ENCODE measurements at places on chromosomes 2 and 18.

DNA sequence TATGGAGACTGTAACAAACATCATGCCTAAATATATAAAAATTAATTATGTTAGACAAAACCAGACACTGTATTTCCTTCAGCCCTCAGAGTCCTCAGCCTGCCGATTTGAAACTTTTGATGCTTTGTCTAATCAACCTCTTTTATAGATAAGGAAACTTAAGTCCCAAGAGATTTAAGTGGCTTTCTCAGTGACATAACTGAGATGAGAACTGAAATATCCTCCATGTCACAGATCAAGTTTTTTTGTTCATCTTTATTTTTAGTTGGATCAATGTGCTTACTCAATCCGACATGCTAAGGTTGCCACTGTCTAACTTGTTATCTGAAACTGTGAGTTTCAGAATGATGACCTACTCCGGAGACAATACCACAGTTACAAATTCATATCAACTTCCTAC lies 72.3 kb downstream of the BARD1 start:
- DNase-seq: no peak

DNA sequence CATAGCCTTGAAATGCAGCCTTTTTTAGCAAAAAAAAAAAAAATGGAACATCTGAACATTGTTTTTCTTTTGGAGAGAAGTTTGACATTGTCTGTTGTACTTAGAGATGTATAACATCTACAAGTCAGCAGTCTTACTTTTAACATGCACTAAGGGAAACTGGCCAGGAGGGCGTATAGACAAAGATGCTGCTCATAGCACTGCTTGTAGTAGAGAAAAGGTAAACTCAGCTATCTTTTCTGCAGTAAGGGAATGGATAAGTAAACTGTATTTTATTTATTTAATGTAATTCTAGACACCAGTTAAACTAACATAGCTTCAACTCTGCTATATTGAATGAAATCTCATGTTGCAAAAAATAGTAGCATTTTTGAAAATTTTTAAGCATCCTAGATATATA lies 489.6 kb downstream of the PTPRM start:
- DNase-seq: no peak

DNA sequence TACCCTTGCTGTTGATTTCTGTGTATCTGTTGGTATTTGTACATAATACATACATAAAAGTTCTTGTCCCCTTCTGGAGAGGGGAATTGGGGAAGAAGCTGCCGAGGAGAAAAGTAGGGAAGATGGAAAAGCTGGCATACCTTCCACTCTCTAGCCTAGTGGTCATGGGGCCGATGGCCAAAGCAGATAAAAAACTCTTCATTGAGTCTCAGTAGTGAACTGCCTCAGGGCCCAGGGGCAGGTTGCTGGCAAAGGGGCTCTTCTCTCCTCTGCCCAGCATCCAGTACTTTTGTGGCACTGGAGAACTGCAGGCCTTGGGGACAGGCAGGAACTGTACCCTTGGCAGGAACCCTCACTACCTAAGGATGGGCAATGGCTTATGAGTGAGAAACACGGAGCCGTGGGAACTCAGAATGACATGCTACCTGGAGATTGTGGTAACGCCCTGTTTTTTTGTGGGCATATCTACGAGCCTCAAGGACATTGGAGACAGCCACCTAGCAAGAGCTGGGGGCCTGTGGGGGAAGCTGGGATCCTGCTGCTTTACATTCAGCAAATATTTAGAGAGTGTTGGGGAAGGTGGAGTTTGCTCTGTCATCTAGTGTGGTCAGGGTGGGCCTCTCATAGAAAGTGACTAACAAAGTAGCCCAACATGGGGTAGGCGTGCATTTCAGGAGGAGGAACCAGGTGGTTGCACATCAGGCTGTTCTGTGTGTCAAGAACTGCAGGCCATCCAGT lies 22.6 kb upstream of the ITGB6 start:
- peak; percentile 56 for DNase-seq

DNA sequence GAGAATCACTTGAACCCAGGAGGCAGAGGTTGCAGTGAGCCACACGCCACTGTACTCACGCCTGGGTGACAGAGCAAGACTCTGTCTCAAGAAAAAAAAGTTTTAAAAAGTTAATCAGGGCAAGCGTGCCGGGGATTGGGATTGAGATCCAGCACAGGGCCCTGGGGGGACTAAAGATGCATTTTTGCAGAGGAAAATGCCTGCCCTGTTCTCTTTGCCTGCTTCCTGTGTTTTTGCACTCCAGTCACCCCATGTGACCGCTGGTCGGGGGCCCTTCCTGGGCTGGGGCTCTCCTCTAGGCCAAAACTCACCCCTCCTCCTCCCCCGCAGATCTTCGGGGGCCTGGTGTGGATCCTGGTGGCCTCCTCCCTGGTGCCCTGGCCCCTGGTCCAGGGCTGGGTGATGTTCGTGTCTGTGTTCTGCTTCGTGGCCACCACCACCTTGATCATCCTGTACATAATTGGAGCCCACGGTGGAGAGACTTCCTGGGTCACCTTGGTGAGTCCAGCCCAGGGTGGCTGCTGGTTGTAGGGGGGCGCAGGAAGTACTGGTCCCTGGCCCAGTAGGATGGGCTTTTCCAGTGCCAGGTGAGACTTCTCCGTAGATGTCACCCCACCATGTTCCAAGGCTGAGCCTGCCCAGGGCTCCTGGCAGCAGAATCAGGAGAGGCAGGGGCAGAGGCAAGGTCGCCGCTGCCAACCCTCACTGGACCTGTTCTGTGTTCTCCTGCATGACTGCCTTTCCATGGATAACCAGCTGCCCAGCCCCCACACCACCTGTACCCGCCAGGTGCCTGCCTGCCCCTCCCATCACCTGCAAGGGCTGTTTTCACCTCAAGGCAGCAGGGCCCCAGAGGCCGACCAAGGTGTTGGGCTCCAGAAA lies 22.4 kb downstream of the MAL start:
- no peak for DNase-seq

DNA sequence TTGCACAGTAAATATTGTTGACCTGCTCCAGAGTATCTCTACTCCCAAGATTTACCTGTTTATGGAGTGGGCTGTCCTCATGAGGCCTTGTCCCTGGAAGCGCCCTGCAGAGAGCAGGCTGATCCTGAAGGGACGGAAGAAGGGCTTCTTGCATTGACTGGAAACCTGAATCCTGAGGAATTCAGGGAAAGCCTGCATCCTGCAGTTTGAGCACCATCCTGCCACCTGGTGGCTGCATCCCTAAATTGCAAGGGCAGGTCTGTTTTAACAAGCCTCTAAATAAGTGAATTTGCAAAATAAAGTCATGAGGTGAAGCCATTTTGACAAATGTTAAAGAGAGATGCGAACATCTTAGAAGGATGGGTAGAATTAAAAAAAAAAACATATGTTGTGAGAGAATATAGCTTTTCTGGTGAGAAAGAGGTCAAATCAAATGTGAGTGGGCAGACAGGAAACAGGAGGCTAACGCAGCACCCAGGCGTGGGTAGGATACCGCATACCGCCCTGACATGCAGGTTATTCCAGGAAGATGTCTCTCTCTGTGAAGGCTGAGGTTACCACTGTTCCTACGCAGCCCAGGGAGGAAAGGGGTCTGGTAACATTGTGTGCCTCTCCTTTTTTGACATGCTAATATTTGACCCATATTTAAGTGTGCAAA lies 754.9 kb downstream of the RNF144A start:
- DNase-seq: peak; percentile 50

DNA sequence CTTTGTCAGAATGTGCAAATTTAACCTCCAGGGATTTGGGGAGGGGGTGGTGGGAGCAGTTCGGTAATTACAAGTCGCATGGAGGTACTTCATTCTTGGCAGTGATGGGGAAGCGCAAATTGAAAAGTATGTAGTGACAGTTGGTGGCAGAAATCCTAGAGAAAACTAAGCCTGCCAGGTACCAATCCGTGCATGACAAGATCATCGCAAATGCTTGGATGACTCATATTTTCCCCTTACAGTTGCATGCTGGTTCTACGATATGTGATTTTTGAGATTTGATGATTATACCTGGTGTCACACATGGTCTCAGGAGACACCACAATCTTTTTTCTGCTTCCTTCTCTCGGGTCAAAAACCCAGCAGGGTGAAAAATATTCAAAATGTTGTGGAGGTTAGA lies 479.7 kb upstream of the ID2 start:
- peak; percentile 3 for DNase-seq

GRCh38 chr2:220178991-220179695 lies 551.7 kb downstream of the SLC4A3 start:
- DNase-seq: peak; percentile 46

- no peak for DNase-seq
These were observed 164.0 kb downstream of the HDAC4 start for GRCh38 chr2:239236808-239237205.

- peak; percentile 69 for DNase-seq
These were observed 7.7 kb upstream of the DNMT3A start for GRCh38 chr2:25349397-25349796.

DNA sequence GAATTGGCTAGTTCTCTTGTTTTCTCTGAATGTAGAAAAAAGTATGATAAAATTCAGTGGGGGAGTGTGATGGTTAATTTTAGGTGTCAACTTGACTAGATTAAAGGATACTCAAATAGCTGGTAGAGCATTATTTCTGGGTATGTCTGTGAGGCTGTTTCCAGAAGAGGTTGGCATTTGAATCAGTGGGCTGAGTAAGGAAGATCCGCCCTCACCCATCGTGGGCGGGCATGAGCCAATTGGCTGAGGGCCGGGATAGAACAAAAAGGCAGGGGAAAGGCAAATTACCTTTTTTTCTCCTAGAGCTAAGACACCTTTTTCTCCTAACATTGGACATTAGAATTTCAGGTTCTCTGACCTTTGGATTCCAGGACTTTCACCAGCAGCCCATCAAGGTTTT lies 667.6 kb upstream of the SLC8A1 start:
- no peak for DNase-seq

DNA sequence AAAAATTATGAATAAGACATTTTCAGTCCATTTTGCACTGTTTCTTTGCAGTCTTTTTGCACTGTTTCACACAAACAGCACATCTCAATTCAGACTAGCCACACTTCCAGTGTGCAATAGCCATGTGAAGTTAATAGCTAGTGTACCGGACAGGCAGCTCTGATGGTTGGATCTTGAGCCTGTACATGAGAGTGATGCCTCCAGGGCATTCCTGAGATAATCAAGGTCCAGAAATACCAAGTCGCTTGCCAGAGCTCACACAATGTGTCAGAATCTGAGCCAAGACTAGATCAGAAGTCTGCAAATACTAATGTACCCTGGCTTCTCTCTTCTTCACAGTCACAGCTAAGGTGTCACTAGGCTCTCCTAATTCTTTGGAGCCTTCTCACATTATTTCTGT lies 180.2 kb downstream of the OSR1 start:
- DNase-seq: peak; percentile 45

DNA sequence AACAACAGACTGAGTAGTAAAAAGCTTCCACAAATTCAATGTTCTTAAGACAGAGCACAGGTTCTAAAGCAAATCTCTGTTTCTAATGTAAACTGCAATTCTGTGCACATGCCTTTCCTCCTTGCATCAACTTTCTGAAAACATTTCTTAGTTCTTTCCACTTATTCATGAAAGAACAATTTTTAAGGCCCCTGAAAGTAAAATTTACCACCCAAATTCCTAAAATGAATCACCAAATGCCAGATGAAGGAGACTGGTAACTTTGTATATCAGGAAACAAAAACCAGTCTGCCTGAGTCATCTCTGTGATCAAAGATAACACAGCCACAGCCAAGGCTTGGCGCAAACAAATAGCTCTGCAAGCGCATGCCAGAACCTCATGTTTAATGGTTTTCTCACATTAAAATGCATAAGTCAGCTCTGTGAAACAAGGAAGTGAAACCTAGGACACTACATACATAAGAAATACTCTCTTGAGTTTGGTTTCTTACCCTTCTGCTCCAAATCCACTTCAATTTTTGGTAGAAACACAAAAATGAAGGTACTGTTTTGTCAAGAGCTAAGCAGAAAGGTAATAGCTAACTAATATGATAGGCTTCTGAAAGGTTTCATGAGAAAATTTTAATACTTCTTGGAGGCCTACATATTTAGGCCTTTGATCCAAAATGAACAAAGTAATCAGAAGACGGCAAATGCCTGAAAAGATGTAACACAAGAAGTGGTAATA lies 169.4 kb downstream of the THADA start:
- DNase-seq: peak; percentile 97

DNA sequence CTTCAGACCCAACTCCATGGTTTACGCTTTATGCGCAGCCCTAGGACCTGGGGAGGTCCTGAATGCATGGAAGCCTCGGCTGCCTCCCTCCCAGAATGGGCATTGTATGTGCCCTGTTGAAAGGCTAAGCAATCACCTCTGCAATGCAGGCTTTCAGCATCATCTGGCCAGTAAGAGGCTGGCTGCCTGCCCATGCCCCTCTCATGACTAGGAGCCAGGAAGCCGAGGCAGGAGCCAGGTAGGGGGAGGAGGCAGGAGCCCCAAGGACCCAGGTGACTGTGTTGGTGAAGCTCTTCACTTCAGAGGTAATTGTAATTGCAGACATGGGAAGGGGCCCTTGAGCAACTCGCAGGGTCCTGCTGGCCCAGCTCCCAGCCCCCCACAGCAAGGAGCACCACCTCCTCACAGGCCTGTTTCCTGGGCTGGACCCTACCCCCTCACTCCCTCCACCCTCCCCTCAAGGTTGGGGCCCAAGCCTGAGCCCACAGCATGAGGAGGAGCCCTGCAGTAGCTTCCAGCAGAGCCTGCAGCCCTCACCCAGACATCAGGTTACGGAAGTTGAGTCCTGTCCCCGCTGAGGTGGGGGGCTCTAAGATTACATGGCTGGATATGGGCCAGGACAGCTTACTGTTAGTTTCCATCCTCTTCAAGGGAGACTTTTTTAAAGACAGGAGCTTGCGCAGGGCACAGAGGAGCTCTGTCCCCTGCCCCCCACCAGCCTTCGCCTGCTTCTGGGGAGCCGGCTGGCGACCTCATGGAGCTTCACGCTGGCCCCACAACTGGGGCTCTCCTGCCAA lies 21.9 kb downstream of the CRACDL start:
- peak; percentile 71 for DNase-seq

- peak; percentile 59 for DNase-seq
These were observed 1.4 kb upstream of the RNF152 start for GRCh38 chr18:61893971-61894750.

DNA sequence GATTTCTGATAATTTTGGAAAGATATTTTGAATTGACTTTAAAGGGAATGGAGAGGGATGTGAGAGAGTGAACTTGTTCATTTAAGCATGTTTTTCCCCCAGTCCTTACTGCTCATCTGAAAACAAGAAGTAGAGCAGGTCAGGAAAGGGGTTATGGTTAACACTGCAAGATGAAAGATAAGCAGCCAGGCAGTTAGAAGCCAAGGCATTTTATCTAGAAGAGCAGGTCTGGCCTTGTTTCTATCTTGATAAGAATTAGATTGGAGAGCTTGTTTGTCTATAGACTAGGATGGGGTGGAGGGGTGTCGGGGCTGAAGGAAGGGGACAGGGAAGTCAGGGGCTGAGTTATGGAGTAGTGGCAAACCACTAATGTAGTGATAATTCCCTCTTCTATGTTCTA lies 171.6 kb downstream of the IKZF2 start:
- DNase-seq: no peak

GRCh38 chr2:179677077-179677688 lies 184.2 kb downstream of the ZNF385B start:
- no peak for DNase-seq

GRCh38 chr18:45627204-45627526 lies 11.9 kb downstream of the SLC14A2 start:
- no peak for DNase-seq

- peak; percentile 7 for DNase-seq
These were observed 53.2 kb upstream of the RAB27B start for GRCh38 chr18:54774981-54775665.

- DNase-seq: no peak
These were observed 7.9 kb downstream of the IL1RN start for GRCh38 chr2:113135317-113135716.

- DNase-seq: no peak
These were observed 22.1 kb downstream of the PKP4 start for GRCh38 chr2:158478816-158479215.

GRCh38 chr2:195026261-195026660 lies 630.8 kb upstream of the SLC39A10 start:
- DNase-seq: peak; percentile 53
